ENCODE measurements at places on chromosomes 2 and 18.

GRCh38 chr2:41027095-41027494 lies 575.2 kb upstream of the SLC8A1 start:
- no peak for DNase-seq

DNA sequence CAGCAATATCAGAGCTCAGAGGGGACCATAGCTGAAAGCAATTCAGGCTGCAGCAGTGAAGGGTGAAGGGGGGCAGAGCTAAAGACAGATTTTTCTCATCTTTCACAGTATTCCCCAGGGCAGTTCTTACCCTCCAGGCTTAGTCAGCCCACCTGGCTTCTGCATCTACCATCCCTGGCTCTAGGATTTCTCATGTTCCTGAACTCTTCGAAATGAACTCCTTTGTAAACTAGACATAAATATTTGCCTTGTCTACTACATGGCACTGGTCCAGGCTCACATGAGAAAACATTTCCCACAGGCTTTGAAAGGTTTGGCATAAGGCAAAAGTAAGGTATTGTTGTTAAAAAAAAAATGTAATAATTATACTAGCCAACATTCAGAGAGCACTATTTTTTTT lies 23.6 kb upstream of the NEB start:
- no peak for DNase-seq

- DNase-seq = no peak
These were observed 74.7 kb downstream of the PSMG2 start for GRCh38 chr18:12777500-12777944.

- DNase-seq = no peak
These were observed 181.3 kb downstream of the PID1 start for GRCh38 chr2:229089776-229090175.

Data from stimulated activated CD8-positive, alpha-beta memory T cell treated with anti-CD3 and anti-CD28 coated beads, Interleukin-4, amount 100 ng/mL, for 24 hours (primary cell).